NAMALWA (cell line): ENCODE measurements at places on chromosomes 6 and 20.

DNA sequence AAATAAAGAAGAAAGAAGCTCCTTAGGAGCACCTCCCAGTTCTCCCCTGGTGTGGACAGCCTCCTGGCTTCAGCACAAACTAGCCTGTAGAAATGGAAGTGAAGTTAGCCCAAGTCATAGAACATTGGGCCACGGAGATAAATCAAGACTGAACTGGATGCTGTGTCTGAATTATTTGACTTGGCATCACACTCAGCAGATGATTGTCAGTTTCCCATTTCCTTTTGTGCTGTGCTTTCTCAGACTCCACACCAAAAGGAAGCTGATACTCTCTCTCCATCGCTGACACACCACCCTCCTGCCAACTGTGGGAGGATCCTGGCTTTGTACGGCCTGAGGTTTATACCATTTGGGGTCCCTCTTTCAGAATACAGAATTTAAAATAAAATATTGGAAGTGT, 209.8 kb downstream of the TFAP2A start:
- DNase-seq, result no peak

DNA sequence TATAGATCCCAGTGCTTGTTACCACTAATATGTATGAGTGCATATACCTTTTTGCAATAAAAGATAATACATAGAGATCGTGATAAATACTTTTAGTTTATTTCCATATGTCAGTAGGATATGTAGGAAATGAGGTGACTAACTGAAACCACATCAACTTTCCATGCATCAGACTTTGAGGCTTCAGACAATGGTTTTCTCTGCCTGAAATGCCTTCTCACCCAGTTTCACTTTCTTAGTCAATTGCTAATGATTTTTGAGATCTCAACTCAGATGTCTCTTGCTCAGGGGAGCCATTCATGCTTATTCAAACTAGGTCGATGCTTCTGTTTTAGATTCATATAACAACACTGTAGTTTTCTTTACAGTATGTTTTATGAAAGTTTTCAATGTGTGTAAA, 626.6 kb upstream of the ADGRB3 start:
- no peak for DNase-seq

- no peak for DNase-seq
Measured at GRCh38 chr6:96836631-96837080, 621 bp downstream of the GPR63 start.

DNA sequence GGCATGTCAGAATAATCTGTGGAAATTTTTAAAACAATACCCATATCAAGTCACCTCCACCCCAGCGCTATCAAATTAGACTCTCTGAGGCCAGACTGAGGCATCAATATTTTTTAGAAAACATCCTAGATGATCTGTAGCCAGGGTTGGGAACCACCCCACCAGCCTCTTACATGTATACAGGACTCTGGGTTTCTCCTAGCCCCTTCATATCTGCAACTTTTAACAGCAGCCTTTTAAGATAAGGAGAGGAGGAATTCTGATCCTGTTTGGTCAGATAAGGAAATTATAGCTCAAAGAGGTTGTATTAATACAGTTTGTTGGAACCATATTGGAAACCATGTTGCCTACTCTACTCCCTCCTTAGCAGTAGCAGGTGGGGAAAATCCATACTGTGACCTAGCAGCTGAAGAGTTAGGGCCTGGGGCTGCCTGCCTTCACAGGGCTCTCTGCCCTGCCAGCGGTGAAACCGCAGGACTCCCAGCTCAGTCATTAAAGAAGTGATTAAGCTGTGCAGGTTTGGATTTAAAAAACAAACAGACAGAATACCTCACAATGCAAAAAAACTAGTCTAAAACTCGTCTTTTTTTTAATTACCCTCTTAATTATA, 30.0 kb downstream of the BRPF3 start:
- DNase-seq, result no peak

GRCh38 chr6:11236076-11236750, 3.7 kb upstream of the NEDD9 start:
- DNase-seq, result peak; percentile 9

GRCh38 chr6:16854986-16855385, 93.7 kb upstream of the ATXN1 start:
- no peak for DNase-seq

- no peak for DNase-seq
Measured at GRCh38 chr20:25008388-25009217, 16.1 kb upstream of the APMAP start.

- DNase-seq, result no peak
Measured at GRCh38 chr6:34226731-34227586, 9.7 kb upstream of the HMGA1 start.

DNA sequence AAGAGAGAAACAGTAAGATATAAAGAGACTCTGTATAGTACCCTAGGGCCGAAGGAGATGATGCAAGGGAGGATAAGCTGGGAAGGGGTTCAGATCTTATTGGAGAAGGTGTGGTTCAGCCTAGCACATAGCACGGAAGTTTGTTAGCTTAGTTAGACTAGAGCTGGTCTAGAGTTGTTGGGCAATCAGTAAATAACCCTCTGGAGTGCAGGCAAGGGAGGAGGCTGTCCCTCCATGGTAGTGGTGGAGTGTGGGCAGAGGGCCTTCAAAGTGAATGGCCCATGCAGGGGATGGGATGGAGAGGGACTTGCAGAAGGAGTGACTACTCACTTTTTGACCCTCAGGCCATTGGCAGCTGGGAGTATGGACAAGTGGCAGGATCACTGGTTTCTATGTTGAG, 20.0 kb downstream of the TULP4 start:
- DNase-seq, result no peak

- DNase-seq, result no peak
Measured at GRCh38 chr6:126091466-126091865, 105.1 kb downstream of the TRMT11 start.

DNA sequence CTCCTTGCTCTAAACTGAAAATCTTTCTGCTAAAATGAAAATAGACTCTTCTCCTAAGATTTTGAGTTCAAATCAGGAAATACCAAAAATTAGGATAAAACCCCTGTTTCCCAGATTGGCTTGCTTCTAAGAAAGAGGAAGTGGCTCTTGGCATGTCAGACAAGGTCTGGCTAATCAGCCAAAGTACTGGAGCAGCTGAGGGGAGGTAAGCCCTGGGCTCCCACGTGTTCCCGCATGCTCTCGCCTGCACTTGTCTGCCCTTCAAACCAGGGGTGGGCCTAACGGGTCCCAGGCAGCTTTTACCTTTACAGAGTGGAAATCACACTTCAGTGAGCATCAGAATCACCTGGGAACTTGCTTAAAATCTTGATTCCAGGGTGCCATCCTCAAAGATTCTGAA, 43.2 kb upstream of the GABRR1 start:
- no peak for DNase-seq

DNA sequence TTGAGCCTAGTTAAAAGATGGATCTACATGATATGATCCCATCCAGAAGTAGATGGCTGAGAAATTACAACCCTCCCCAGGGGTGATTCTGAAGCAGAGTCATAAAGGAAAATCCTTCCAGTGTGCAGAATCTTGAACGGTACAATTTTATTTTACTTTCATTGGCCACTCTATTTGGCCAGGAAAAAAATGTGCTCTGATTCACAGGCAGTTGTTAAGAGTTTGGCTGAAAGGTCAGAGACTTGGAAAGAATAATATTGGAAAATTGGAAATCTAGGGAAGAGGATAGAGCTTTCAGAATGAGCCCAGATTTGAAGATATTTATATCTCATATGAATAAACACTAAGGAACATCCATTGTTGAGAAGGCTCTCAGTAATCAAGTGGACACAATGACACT, 1299.3 kb upstream of the GJE1 start:
- DNase-seq, result no peak

- no peak for DNase-seq
Measured at GRCh38 chr20:20000211-20000968, 16.8 kb upstream of the NAA20 start.

DNA sequence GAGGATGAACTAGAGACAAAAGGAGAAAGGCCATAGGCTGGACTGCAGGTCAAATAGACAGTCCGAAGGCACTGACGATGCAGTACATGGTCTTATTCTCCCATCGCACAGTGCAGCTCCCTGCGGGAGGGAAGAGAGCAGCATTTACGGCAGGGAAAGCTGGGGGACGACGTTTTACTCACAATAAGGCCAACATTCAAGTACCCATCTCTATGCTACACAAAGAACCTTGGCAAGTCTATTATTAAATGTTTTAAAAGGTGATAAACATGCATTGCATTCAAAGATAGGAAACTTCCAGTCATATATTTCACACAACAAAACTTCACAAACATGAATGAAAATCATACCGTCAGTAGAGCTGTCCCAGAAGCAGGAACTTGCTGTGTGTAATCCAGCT, 7.8 kb downstream of the DYNLT1 start:
- no peak for DNase-seq

GRCh38 chr6:89637960-89638319, 607 bp downstream of the LYRM2 start:
- DNase-seq, result no peak

DNA sequence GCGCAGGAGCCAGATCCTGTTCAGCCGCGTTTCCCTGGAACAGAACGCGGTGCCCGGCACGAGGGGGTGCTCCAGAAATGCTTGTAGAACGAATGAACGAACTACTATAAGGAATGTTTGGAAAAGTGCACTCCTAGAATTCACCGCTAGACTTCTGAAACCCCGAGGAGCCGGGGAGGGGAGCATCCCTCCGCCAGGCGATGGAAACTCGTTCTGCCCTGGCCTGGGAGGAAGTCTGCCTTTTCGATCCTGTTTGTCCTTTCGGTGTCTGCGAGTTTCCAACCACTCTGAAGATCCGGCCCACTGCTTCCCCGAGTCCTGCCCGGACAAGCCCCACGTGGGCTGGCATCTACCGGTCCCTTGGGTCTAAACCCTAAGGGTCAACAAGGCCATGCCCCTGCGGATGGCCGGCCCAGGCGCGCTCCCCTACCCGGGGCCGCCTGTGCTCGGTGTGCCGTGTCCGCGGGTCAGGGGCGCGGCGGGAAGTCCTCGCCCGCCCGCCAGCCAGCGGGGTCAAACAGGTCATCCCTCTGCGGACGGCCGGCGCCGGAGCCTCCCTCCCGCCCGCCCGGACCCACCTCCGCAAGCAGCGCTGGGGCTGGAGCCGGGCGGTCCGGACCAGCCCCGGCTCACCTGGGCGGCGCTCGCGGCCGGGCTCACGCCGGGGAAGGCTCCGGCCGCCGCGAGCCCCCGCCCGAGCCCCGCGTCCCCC, 526 bp downstream of the SULF2 start:
- DNase-seq, result no peak

DNA sequence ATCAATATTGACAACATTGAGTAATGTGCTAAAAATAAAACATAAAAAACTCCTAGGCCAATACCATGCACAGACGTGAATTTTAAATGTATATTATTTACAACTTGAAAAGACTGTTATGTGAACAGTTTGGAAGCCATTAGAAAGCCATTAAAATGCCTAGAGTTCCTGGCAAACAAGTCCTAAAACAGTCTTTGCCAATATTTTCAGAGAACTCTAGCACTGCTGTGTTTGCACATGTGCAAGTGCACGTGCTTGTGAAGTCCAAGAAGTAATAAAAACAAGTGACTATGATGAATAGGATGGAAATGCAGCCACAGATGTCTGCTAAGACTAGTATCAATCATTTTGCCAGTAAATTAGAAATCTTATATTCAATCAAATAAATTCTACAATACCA, 1447.6 kb downstream of the GRIK2 start:
- no peak for DNase-seq

DNA sequence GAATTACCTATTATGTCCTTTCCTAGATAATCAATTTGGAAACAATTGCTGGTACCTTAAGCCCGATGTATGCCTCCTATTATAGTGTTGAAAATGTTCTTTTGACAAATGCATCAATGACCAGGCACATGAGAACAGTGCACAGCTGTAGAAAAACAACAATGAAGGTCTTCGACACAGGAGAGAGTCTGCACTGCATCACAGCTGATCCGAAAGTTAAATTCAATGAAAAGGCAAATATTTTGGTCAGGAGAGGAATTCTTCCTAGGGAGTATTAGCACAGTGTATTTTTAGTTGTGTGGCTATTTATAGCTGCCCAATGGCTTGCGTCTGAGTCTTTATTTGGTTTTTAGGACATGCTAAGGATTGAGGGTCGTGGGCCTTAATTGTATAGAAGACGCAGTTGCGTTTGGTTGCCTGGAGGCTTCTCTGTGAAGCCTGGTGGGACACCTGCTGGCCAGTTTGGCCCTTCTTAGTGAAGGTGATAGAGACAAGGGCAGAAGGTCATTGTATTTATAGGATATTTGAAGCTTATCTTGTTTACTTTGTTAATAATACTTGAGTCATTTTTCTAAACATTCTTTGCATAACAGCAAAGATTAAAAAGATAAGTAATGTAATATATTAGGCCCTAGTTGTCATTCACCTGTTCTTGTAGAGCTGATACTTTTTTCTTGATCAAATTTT, 72.3 kb downstream of the CDYL start:
- DNase-seq, result peak; percentile 19

DNA sequence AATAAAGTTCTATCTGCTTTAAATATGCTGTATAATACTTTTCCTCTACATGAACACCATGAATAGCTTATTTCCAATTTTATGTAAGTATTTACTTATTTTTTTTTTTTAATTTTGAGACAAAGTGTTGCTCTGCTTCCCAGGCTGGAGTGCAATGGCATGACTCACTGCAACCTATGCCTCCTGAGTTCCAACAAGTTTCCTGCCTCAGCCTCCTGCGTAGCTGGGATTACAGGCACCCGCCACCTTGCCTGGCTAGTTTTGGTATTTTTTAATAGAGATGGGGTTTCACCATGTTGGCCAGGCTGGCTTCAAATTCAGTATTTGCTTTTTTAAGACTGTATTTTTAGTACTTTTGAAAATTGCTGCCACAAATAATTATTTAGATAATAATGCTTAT, 1365.9 kb downstream of the GRIK2 start:
- DNase-seq, result no peak

DNA sequence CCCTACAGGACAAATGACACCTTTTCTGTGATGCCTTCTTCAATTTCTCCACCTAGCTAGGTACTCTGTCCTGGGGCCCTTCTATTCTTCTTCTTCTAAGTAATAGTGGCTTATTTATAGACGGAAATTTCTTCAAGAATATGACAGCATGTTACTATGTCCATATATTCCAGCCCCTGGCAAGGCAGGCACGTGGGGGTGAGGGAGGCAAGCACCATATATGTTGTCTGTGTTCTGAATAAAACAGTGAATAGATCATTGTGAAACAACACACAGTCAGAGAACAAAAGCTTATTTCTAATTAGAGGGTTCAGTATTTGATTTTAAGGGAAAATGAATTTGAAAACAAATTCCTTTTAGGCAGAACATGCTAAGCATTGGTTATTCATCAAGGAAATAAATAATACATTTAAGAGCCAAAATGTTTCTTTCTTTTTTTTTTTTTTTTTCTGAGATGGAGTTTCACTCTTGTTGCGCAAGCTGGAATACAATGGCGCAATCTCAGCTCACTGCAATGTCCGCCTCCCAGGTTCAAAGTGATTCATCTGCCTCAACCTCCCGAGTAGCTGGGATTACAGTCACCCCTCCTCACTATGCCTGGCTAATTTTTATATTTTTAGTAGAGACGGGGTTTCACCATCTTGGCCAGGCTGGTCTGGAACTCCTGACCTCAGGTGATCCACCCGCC, 6.2 kb downstream of the HEBP2 start:
- DNase-seq, result no peak

DNA sequence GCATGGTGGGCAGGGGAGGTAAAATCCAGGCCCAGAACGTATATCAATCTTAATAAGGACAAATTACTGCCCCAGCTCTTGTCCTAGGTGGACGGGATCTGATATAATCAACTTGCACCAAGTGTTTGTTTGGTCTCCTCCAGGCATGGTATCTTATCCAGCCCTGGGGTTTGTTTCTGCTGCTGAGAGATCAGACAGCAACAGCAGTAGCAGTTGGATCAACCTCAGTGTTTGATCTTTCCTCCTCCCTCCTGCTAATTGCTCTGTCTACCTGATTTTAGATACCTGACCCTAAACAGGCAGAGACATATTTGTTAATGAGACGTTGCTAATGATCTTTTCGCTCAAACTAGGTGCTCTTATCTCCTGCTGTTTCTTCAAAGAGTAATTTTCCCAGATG, 100.4 kb upstream of the BACH2 start:
- DNase-seq, result no peak
